ENCODE measurements at places on chromosomes 4 and X.

GRCh38 chr4:127525608-127526007 lies 107.1 kb upstream of the INTU start:
- no peak for DNase-seq

- no peak for DNase-seq
Observed at GRCh38 chrX:9853307-9853706, 67.1 kb downstream of the SHROOM2 start.

- peak; percentile 35 for DNase-seq
Observed at GRCh38 chr4:15654593-15655222, 449 bp downstream of the FBXL5 start.

DNA sequence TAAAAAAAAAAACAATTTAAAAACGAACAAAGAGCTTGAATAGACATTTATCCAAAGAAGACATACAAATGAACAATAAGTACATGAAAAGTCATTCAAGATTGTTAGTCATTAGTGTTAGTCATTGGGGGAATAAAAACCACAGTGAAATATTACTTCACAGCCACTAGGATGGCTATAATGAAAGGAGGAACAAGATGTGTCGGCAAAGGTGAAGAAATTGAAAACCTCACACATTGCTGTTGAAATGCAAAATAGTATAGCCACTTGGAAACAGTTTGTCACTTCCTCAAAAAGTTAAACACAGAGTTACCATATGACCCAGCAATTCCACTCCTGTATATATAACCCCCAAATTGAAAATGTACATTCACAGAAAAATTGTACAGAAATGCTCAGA lies 45.2 kb upstream of the SLC39A8 start:
- DNase-seq: no peak

- no peak for DNase-seq
Observed at GRCh38 chr4:28369499-28369898, 1508.9 kb downstream of the STIM2 start.

- DNase-seq: no peak
Observed at GRCh38 chr4:78584863-78585547, 33.4 kb downstream of the ANXA3 start.

- no peak for DNase-seq
Observed at GRCh38 chr4:40837094-40837870, 87.5 kb downstream of the NSUN7 start.

DNA sequence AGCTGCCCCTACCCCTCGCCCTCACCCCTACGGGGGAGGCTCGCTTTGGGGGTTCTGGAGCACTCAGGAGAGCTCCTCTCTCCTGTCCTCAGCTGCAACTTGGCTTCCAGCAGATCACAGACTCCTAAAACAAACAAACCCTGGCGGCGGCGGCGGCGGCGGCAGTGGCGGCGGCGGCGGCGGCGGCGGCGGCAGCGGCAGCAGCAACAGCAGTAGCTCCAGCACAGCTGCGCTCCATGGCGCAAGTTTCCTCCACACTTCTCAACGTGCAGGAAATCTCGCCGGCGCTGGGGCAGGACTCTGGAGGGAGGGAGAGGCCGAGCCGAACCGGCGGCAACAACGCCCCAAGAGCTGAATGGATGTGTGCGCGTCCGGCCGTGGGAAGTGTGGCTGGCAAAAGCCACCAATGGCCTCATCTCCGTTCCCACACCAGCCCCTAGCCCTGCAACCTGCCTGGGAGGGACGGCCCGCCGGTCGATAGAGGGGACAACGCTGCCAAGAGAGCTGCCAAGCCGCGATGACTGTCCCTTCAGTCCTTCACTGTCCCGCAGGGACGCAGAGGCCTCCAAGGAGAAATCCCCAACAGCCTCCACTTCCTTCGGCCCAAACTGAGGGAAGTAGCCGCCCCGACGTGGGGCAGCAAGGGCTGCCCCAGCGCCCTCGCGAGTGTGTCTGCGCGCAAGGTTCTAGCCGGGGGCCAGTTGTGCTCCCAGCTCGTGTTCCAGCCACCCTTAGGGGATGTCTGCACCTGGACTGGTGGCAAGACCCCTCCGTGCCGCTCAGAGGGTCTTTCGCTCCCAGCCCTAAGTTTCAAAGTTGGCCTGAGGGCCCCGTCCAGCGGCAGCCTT lies 775 bp downstream of the SHROOM4 start:
- no peak for DNase-seq
